ENCODE measurements at places on chromosomes 2 and 18.

GRCh38 chr2:157459486-157459885 lies 15.6 kb upstream of the CYTIP start:
- DNase-seq = no peak

GRCh38 chr2:26726228-26726627 lies 33.7 kb downstream of the KCNK3 start:
- DNase-seq = no peak

GRCh38 chr2:72204786-72205503 lies 57.3 kb upstream of the CYP26B1 start:
- DNase-seq = no peak

DNA sequence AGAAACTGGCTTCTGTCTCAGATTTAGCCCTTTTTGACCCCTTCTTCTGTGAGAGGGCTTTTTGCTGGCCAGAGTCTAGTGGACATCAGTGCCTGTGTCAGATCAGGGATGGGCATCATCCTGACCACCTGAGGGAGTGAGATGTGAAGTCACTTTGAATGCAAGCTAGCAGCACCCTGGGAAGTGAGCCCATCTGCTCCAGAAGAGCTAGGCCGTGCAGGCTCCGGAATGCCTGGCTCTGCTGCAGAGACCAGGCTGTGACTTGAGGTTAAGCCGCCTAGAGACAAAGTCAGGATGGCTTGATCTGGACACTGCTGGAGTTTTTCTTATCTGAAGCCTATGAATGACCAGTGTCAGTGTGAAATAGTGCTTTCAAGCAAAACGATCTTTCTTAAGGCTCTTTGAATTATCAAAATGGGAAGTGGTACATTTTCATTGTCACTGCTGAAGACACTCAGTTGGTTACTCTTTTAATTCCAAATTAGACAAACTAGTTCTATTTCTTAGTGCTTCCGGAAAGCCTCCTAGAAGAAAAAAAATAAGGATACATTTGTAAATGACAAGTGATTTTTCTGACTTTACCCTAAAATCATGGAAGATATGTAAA lies 20.8 kb downstream of the DGUOK start:
- no peak for DNase-seq

DNA sequence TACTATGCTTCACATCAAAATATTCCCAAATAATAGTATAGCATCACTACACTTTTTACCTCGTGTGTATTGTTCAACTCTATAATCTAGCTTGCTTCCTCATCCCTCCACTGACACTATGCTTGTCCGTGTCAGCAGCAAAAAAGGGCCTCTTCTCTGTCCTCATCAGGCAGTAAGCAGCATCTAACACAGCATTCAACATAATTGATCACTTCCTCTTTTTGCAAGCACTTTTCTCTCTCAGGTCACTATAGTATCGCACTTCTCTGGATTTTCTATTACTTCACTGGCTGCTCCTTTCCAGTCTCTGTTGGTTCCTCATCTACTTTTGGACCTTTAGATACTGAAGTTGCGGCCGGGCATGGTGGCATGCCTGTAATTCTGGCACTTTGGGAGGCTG lies 64.9 kb upstream of the ZSWIM2 start:
- DNase-seq = no peak

DNA sequence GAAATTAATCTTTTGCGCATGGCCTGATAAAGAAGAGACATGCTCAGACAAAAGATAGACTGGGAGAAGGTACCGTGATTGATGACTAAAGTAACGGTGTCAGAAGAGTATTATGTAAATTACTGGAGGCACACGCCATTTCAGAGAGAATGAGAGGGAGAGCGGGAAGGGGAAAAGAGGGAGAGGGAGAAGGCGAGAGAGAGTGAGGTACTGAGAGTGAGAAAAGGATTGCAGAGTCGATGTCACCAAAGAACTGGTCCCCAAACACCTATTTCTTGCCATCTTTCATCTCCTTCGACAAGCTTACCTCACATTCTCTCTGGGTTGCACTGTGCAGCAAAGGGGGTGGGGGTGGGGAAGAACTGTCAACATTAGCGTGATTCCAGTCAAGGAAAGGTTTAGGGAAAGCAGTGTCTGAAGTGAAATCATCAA lies 673.7 kb downstream of the BCL11A start:
- DNase-seq = no peak

GRCh38 chr18:51569153-51569552 lies 371.7 kb upstream of the MEX3C start:
- DNase-seq = no peak

DNA sequence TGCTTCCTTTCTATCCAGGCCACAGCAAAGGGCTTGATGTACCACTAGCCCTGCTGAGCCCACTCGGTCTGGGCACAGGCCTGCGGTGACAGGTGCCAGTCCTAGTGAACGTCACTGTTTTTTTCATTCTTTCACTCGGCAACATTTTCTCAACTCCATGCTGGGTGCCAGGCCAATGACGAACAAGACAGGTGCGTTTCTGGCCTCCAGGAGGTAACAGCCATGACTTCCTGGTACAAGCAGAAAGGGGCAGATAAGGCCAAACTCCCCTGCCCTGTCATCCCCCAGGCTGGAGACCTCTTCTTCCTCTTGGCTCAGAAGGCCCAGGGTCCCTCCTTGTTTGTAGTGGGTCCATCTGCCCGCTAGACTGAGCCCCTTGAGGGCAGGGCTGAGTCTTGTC lies 55.7 kb upstream of the OTOF start:
- DNase-seq = no peak

- no peak for DNase-seq
Observed at GRCh38 chr18:68186039-68186438, 528.9 kb downstream of the TMX3 start.

- no peak for DNase-seq
Observed at GRCh38 chr2:95038635-95039298, 13.3 kb downstream of the MAL start.

- no peak for DNase-seq
Observed at GRCh38 chr2:2843969-2844548, 513.0 kb upstream of the MYT1L start.

- DNase-seq = no peak
Observed at GRCh38 chr18:24799176-24799575, 338.7 kb downstream of the HRH4 start.

DNA sequence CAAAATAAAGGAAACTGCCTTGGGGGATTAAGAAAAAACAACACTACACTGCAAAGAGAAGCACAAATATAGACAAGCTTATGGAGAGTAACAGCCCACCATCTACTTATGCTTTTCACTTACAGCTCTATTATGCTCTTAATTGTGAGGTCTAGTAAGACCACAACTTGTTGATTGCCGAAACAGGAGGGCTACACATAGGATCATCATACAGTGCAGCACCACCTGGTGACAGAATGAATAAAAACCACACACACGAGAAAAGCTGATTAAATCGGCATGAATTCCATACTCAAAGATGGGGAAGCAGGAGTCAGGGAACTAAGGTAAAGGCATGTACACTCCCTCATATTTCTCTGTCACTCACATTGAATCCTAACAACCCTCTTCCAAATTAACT lies 259.2 kb downstream of the IKZF2 start:
- no peak for DNase-seq

- no peak for DNase-seq
Observed at GRCh38 chr18:45837283-45838070, 12.0 kb downstream of the SIGLEC15 start.

DNA sequence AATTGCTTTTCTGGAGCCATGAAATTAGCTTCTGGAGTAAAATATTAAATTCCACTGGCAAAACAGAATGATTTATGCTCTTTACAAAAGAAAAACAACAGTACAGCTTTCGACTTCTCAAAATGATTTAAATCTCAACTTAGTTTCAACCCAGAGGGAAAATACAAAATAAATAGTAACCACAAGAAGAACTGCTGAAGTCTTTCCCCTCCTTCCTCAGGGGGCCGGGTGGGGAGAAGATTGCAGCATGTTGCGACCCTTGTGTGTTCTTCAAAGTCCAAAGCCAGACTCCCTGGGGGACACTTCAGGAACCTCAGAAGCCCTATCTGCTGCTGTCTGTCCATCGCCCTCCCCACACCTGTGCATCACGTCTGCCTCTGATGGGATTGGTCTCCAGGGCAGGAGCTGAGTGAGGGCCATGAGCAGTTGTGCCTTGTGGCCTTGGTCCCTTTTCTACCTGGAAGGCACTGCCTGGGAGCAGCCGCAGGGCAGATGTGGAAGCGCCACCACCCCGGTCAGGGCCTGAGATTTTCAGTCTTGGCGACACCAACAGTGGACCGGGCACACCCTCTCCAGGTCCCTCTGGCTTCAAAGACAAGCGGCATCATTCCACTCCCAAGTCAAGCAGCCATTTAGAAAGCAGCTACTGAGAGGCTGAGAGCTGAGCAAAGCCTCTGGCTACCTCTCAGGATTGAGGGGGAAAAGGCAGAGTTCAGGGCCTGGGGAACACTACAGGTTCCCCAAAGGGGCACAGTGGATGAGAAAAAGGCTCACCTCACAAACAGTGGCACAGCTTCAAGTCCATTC lies 210.1 kb upstream of the RAB6C start:
- no peak for DNase-seq

GRCh38 chr2:117436697-117437096 lies 377.8 kb upstream of the DDX18 start:
- DNase-seq = no peak

DNA sequence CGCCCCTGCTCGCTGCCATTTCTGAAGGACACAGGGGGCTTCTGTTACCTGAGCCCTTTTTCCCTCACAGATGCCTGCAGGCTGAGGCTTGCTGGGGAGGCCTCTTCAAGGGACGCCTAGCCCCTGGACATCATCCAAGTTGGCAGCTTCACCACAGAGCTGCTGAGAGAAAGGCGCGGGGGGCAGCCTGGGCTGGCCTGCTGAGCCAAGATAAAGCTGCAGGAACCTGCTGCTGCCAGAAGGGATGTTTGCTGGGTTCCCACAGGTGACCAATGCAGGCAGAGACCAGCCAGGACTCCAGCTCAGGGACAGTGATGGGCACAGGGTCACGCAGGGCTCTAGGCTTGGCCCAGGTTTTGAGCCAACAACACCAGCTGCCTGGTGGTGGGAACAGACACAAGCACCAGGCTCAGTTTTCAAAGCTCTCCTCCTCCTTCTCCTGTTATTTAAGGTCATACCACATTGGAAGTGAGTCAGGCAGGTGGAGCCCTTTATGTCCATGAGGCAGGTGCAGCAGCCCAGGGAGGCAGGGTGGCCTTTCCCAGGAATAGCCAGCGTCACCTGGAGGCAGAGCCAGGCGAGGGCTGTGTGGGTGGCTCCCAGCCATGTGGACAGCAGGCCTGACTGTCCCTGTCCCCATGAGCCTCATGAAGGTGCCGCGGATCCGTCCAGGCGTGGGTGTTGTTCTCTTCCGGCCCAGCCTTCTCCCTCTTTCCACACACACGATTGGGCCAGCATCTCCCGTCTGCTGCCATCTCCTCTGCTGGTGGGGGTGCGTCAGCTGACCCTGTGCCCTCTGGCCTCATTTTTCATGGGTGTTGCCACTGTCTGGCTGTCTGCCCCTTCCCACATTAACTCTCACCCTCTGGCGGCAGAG lies 515.5 kb upstream of the MYT1L start:
- no peak for DNase-seq

DNA sequence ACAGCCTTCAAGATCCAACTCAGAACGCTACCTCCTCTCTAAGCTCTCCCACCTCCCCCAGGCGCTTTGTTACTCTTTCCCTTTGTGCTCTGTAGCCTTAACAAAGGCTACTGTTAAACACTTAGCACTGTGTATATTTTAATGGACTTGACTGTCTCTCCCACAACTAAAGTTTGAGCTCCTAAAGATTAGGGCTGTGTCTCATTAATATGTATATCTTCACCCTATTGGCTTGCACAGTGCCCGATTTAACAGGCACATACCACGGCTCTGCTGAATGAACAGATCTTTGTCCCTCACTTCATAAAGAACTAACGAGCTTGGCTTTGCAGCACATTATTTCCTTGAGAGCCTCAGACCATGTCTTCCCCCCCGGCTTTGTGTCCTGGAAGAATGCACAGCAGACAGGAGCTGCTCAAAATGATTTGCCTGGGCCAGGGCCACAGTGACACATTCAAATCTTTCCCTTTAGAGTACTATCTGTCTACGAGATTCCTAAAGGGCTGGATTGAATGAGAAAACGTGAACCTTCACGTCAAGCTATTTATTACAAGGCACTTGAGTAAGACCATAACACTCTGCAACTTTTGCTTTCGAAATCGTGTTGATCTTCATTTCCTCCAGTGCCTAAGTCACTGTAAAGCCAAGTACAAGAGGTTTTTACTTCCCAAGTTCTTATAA lies 22.1 kb downstream of the ABHD3 start:
- DNase-seq = no peak

- no peak for DNase-seq
Observed at GRCh38 chr2:95041060-95041823, 15.7 kb downstream of the MAL start.

DNA sequence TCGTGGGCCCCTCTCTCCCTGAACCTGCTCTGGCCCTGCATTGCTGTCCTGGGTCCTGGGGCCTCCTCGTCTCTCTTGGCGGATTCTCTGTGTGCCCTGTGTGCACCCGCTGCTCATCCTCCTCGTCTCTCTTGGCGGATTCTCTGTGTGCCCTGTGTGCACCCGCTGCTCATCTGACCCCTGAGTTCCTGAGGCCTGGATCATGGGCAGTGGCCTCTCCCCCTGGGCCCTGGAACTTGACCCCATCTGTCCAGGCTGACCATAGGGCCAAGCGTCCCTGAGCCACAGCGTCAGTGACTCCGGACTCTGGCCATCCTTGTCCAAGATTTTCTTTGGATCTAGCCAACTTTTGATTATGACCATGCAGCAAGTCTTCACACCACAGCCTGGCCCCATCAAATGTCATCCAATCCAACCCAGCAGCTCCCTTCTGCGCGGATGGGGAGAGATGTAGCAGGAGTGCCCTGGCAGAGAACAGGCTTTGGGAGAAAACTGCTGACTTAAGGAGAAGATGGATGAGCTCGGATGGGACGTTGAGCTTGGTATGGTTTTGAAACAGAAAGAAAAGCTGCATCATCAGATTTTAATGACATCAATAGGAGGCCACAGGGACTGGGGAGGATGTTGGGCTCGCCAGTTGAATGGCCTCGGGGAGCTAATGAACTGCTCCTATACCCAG lies 455.1 kb upstream of the HS6ST1 start:
- DNase-seq = no peak

GRCh38 chr2:40037303-40037702 lies 258.2 kb upstream of the THUMPD2 start:
- no peak for DNase-seq
